ENCODE measurements at places on chromosomes 3 and 15. TPM values are rescaled to one million over a fixed set of nuclear protein-coding genes. Genes with fewer than 3 reads are reported as not detected.

Gene SPINK8
- not detected for total RNA-seq

Gene EMC7
- 52.3 TPM for total RNA-seq

Gene SLC51A
- total RNA-seq, result not detected

Gene CDCP1
- 7.1 TPM for total RNA-seq

Gene GOLGA6D
- not detected for total RNA-seq

Gene TTLL13
- 0.20 TPM for total RNA-seq

Gene PLCB2
- 178 TPM for total RNA-seq

Data from activated naive CD4-positive, alpha-beta T cell treated with anti-CD3 and anti-CD28 coated beads, Interleukin-2, amount 10 ng/mL, durations not matched to agents 5 hours and 36 hours (primary cell).